ENCODE measurements at places on chromosomes 16 and 17.

DNA sequence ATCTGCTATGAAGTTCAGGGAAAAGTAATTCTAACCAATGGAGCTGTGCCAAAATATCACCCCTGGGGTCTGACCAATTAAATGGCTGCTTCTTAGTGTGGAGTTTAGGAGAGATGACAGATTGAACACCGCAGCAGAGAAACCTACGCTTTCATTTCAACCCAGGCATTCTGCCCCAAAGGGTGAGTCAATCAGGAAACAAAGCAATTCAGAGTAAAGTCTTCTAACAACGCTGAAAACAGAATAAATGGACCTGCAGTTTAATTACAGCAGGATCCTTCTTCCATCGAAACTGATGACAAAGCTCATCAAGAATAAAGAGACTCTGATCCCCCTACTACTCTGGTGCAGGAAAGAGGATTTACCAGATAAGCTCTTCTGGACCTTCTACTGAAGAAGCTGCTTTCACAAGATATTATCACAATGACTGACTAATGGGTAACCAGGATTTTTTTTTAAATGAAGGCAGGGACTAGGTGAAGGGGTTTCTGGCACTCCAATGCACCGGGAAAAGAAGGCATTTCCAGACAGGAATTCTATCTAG lies 16.7 kb downstream of the RFFL start:
- peak; percentile 26 for DNase-seq

GRCh38 chr16:7583396-7583795 lies 250.8 kb downstream of the RBFOX1 start:
- no peak for DNase-seq

DNA sequence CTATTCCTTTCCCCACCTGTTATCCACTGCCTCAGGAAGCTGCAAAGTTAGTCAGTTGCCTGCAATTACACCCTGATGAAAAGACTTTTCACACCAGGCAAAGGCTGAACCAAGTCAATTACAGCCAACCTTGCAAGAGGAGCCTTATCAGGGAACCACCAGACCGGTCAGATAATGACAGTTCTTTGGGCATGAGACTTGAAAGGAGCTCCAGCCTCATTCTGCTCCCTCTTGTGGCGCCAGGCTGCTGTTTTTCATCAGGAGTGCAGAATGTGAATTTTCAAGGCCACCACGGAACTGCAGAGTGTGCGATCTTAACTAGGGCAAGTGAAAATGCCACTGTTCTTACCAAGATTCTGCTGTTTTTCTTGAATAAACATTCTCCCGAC lies 22.5 kb downstream of the DNAI2 start:
- peak; percentile 25 for DNase-seq

DNA sequence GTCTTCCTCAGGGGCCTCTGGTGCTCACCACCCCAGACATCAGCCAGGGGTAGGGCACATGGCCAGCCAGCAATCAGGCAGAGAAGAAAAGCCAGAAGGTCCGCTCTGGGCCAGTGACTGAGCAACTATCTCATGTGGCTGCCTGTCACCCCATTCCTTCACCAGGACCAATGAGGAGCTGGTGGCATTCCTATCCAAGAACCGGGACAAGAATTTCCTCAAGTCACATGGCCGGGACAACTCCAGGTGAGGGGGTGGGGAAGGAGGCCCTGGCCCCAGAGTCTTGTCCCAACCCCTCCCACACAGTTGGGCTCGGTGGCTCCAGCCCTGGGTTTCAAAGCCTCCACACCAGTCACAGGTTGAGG lies 9.4 kb downstream of the XYLT2 start:
- DNase-seq: no peak

DNA sequence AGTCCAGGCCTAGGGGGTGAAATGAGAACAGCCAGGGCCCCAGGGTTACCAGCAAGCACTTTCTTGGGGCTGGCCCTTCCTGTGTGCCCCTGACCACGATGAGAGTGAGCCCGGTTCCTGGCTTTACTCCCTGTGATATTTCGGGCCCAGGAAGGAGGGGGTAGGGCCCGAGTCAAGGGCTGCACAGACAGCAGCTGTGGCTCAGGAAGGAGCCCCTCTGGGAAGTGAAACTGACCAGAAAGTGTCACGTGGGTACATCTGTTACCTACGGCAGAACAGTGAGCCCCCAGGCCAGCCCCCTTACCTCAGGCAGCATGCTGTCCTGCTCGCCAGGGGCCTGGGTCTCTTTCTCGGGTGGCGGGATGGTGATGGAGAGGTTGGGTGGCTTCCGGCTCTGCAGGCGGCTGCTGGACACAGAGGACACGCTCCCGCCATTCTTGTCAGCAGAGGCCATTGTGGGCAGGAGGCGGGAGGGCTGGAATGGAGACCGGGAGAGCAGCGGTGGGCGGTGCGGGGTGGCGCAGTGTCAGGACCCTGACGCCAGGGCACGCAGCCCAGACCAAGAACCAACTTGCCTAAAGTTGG lies 13.8 kb downstream of the AANAT start:
- no peak for DNase-seq

DNA sequence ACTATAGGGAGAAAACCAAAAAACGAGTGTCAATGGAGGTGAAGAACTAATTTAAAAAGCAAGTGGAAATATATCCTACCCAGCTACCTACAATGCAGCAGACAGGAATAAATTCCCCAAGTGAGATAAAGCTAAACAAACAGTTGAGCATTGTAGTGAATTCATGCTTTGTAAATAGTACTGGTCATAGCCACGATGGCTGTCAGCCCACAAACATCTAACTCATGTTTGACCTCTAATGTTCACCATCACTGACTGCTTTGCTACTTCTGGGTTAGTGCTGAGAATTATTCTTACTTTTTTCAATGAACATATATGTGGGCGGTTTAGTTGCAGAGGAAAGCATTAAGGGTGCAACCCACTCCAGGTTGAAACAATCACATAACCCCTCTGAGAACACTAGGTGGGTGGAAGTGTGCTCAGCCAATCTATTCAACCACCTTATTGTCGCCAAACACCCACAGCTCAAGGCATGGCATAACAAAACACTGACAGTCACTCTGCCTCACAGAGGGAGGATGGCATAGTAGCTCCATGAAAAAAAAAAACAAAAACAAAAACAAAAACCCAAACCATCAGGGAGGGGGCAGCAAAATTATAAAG lies 264.1 kb downstream of the ZFHX3 start:
- no peak for DNase-seq

GRCh38 chr17:73423806-73424205 lies 112.0 kb upstream of the CDC42EP4 start:
- no peak for DNase-seq

Measured in stimulated activated CD4-positive, alpha-beta T cell treated with anti-CD3 and anti-CD28 coated beads, Interleukin-12 subunit alpha, Interleukin-12 subunit beta, amount 100 ng/mL, for 24 hours (primary cell).